ENCODE measurements at places on chromosomes 7 and 10.

DNA sequence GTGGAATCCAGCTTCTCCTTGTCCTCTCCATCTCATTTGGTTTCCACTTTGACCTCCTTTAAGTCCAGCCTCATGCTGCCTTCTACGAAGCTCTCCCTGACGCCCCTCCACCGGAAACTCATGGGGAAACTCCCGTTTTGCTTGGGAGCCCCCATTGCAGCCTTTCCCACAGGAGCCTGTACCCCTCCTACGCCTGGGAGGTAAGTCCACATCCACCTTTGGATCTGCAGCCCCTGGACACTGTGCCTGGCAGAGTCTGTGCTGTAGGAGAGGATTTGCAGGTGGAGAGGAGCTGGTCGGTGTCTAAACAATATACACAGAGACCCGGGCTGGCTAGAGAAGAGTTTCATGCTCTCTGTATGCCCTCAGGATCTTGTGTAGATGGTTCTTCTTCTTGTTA lies 296.1 kb downstream of the GLRX3 start:
- DNase-seq, result no peak

DNA sequence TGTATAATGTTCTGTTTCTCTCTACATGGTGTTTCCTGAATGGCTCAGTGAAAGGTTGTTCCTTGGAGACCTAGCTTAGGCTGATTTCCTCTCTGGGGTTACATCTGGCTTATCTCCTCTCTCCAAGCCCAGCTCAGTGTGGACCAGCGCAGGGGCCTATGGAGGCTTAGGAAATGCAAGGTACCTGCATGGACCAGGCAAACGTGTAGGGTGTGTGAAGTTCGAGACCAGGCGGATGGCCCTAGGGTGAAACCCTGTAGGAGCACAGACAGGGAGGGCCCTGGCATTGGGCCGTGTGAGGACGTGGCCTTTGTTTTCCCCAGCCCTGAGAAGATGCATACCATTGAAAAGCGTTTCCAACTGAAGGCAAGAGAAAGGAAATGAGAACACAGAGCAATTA lies 59.0 kb downstream of the DOCK1 start:
- no peak for DNase-seq

DNA sequence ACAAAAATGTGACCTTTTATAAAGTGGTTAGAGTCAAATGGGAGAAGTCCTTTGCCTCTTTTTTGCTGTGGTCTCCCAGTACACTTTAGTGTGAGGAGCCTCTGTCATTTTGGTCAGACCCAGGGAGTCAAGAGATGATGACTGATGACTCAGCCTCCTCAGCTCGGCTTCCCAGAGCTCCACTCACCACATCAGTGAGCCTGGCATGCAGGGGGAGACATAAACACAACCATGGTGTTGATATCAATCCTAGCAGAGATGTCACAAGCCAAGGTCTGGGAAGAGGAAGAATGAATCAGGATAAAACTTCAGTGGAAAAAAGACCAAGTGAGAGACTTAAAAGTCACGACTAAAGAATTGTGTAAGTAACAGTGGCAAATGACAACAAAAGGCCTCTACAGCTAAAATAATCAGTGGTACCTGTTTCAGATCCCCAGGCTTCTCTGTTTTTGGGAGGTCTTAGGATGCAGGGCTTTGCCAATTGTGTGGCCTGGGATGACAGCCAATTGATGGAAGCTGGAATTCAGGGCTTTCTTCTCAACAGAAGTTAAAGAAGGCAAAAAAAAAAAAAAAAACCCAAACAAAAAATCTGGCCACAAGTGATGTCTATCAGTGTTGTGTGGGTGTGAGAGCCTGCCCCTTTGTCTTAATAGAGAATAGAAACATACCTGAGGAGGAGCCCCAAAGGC lies 50.2 kb downstream of the TFAM start:
- DNase-seq, result no peak

- no peak for DNase-seq
Measured at GRCh38 chr10:51203359-51203758, 129.1 kb downstream of the PRKG1 start.

GRCh38 chr10:11404901-11405300 lies 206.5 kb downstream of the USP6NL start:
- no peak for DNase-seq

- no peak for DNase-seq
Measured at GRCh38 chr7:123709525-123709924, 39.3 kb downstream of the WASL start.
